ENCODE measurements at places on chromosomes 11 and 22.

DNA sequence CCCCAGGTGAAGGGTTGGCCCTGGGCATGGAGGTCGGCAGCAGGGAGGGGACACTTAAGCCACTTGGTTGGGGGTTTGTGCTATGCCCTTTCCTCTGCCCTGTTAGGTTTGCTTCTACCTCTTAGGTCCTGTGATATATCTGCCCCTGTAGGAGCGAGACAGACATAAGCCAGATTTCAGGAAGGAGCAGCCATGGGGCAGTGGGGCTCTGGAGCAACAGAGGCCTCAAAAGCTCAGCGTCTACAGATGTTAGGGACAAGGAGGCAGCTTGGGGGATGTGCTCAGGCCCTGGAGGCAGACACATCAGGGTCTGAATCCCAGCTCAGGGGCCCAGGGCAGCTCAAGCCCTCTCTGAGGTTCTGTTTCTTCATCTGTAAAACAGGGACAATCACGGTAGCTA lies 27.2 kb upstream of the KCNQ1OT1 start:
- DNase-seq: no peak

DNA sequence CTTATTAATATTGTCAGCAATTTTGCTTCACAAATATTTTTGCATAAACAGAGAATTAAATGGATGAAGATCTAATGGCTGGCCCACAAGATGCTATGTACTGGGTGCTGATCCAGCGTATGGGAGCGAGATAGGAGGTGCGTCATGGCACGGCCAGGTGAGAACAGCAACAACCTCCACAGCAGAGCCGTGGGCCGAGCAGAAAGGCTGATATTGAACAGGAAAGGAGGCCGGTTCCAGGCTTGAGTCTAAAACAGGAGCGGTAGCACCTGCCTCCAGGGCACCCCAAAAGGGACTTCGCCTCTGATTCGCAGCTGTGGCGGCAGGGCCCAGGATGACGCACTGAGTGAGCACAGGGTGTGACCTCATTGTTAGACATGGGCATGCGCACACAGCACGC lies 1502.1 kb downstream of the TBC1D22A start:
- no peak for DNase-seq

- no peak for DNase-seq
Measured at GRCh38 chr11:124240621-124241397, at the start of gene OR8G1. Gene OR8G1 (plus strand): TSS chr11:124241095. CDS start chr11:124249676, 8,581 bp downstream.

- DNase-seq: no peak
Measured at GRCh38 chr11:17978553-17979287, 34.1 kb downstream of the SERGEF start.

DNA sequence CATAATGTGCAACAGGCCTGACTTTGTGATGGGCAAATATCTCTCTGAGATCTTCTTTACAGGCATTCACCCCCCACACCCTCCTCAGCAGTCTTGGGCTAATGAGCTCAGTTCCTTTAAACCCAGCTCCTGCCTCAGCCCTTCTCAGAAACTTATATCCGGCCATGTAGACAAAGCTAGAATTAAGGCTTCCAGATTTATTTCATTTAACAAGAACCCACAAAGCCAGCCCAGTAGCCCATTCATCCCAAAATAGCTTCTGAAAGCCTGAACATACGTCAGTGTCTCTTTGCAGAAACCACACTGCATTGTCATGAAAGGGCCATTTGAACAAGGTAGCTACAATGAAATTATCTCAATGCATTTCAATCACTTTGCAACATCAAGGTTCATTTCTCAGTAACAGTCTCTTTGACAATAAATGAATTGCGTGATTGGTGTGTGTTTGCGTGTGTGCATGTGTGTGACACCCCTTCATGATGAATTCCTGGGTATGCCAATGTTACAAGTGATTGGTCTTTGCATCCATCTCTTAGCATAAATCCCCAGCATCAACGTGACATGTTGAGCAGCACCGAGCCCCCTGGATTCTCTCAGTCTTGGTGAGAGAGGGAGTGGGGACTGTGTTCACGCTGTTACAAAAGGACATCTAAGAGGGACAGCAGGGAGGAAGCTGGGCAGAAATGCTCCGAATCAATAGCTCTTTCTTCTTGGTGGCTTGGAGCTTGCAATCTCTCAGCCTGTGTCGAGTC lies 299.6 kb downstream of the KIRREL3 start:
- no peak for DNase-seq

GRCh38 chr22:44663256-44663999 lies 38.6 kb upstream of the PRR5 start:
- no peak for DNase-seq

DNA sequence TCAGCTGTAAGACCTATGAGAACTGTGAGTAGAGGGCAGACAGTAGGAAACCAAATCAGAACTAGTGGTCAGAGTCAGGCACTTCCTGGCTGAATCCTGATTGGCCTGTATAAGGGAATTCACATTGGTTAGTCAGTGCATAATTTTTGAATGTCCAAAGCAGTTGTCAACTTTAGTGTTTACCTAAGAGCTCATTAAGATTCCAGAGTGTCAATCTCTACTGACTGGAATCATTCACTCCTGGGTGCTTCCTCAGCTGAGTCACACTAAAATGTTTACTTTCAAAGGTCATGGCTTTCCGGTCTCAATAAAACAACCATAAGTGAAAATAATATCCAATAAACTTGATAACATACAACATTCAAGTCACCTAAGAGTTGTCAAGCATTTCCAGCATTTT lies 306.1 kb downstream of the C11orf87 start:
- DNase-seq: no peak

GRCh38 chr11:29490938-29491337 lies 525.9 kb downstream of the KCNA4 start:
- DNase-seq: no peak

DNA sequence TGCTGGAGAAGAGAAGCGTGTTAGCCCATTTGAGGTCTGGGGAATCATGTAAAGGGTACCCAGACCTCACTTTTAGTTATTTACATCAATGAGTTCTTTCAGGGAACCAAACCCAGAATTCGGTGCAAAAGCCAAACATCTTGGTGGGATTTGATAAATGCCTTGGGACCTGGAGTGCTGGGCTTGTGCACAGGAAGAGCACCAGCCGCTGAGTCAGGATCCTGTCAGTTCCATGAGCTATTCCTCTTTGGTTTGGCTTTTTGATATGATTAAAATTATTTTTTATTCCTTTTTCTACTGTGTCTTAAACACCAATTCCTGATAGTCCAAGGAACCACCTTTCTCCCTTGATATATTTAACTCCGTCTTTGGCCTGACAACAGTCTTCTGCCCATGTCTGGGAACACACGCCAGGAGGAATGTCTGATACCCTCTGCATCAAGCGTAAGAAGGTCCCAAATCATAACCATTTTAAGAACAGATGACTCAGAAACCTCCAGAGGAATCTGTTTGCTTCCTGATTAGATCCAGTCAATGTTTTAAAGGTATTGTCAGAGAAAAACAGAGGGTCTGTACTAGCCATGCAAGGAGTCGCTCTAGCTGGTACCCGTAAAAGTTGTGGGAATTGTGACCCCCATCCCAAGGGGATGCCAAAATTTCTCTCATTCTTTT lies 65.2 kb downstream of the ALX4 start:
- no peak for DNase-seq

GRCh38 chr11:41382927-41383326 lies 76.5 kb downstream of the LRRC4C start:
- DNase-seq: no peak

GRCh38 chr11:24238771-24239645 lies 257.8 kb upstream of the LUZP2 start:
- no peak for DNase-seq

DNA sequence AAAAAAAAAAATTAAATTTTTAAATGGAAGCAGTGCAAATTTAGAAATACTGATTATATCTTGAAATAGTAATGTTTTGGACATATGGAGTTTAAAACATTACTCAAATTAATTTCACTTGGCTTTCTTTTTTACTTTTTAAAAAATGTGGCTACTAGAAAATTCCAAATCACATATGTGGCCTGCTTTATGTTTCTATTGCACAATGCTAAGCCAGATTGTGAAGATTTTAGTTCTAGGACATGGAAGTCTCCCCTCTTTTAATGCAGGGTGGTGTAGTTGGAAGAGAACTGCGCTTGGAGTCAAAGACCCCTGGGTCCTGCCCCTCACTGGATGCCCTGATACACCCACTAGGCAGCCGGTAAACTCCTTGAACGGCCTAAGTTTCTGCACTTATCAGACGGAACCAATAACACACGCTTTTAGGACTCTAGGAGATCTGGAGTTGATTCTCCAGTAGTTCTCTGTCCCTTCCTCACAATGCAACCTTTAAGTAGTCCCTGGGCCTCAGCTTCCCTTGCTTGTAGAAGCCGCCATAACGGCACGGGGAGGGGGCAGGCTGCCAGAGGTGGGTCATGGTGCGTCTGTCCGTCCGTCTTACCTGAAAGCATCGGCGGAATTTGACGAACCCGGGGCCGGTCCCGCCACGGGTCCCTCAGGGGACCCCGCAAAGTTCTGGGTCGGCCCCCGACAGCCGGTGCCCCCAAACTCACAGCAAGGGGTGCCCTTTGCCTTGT lies 505 bp downstream of the FAM227A start:
- DNase-seq: no peak

- DNase-seq: no peak
Measured at GRCh38 chr11:133663135-133663985, 131.1 kb upstream of the OPCML start.

GRCh38 chr11:86990031-86990430 lies 34.8 kb upstream of the FZD4 start:
- no peak for DNase-seq

DNA sequence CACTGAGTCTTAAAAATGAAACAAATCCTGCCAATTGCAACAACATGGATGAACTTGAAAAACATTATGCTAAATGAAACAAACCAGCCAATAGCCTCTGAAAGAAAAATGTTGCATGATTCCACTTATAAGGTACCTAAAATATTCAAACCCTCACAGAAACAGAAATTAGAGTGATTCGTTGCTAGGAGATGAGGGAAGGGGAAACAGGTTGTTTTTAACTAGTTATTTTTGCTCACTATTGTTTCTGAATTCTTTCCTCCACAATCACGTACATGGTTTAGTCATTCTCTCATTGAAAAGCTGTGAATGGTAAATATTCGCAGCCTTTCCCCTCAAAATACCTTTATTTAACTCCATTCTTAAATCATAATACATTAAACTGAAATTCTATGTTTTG lies 14.0 kb upstream of the TYR start:
- no peak for DNase-seq

- DNase-seq: no peak
Measured at GRCh38 chr22:42716221-42716620, 4.4 kb downstream of the A4GALT start.
